NK-92 treated with Interleukin-12 subunit alpha and Interleukin-12 subunit beta, amount 100 ng/mL, for 24 hours (cell line): ENCODE measurements at places on chromosomes 3 and 15.
A peak's percentile ranks its signal among the peaks of the same experiment; 100 is the strongest.

DNA sequence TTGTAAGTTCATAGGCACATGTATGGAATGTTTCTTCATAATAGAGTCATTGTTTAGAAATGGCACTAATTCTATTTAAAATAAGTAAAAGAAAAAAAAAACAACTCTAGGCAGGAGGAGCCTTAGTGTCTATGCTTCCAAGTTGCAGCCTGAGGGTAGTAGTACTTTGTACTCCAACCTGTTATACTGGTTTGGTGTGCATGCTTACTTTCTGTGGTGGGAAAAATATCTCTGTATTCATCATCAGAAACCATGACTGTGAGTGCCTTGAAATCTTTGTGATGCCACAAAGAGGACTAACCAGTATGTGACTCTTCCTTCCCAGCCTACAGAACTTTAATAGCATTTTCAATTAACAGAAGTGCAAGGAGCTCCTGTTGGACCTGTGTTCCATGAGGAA is 4.4 kb downstream of the NAALADL2 start:
- DNase-seq, result no peak

DNA sequence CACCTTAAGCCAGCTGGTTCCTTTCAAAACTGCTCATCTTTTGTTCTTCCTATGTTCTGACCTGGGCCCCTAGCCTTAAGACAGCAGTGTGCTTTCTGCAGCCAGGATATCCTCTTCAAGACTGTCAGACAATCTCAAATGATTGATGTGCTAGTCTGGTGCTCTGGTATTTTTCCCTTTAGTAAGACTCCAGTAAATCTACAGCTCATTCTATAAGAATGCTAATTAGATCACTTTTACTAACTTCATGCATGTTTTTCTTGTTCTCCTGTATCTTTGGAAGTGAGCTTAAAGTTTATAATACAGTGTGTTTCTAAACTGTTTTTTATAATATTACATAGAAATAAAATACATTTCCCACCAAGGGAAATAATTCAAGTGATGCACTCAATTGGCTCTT is 220.9 kb upstream of the NANOGP8 start:
- DNase-seq, result no peak

- DNase-seq, result no peak
Observed at GRCh38 chr3:119034256-119035013, at the start of gene IGSF11. IGSF11 (minus strand) TSS chr3:119034846; CDS start chr3:119034582, 264 bp downstream.

- DNase-seq, result no peak
Observed at GRCh38 chr3:162437480-162437879, 940.9 kb downstream of the OTOL1 start.

- DNase-seq, result peak; percentile 3
Observed at GRCh38 chr15:27358751-27359434, 387.9 kb downstream of the GABRG3 start.

GRCh38 chr15:100338971-100339444 is 2.8 kb downstream of the ADAMTS17 start:
- peak; percentile 76 for DNase-seq

DNA sequence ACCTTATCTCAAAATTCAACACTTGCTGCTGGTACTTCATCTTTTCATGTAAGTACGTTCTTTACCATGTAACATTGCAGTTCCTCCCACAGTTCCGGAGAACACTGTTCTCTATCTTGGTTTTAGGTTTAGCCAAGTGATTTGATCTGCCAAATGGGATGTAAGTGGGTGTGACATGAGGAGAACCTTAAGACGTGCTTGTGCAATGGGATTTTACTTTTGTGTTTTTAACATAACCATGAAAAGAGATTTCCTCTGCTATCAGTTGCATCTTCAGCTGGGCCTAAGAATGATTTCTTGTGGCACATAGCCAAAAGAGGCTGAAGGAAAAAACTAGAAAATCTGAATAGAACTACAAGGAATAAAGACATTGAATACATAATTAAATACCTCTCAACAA is 894.5 kb upstream of the ALCAM start:
- no peak for DNase-seq

GRCh38 chr15:42060797-42061196 is 33.6 kb downstream of the PLA2G4D start:
- DNase-seq, result no peak

- DNase-seq, result no peak
Observed at GRCh38 chr3:135965129-135965505, 411 bp upstream of the PPP2R3A start.

DNA sequence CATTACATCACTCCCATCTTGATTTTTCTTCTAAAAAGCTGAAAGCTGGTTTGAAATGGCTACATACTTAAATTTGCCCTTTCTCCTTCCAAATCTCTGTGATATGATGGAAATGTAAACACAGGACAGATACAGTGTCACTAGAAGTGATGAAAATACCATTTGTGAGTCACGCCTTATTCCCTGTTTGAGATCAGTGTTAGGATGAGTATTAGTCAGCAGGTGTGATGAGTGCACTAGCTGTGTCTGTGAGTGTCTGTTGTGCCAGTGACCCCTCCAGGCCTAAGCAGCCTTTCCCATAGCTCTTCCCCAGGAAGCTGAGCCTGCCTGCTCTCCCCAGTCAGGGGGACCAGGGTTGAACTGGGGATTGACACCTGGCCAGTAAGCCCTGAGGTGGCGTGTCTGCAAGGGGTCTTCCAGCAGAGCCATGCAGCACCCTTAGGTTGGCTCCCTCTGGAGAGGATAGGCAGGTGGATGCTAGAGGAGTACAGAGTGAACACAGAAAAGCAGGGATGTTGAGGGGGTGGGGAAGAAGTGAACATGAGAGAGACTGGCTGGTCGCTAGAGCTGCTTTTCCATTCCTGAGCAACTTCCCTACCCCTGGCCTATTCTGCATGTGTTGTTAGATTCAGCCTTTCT is 92.0 kb downstream of the PDE8A start:
- no peak for DNase-seq

GRCh38 chr15:95887666-95888390 is 442.7 kb upstream of the NR2F2 start:
- DNase-seq, result no peak

GRCh38 chr3:138374573-138375134 is 26.3 kb downstream of the MRAS start:
- no peak for DNase-seq

DNA sequence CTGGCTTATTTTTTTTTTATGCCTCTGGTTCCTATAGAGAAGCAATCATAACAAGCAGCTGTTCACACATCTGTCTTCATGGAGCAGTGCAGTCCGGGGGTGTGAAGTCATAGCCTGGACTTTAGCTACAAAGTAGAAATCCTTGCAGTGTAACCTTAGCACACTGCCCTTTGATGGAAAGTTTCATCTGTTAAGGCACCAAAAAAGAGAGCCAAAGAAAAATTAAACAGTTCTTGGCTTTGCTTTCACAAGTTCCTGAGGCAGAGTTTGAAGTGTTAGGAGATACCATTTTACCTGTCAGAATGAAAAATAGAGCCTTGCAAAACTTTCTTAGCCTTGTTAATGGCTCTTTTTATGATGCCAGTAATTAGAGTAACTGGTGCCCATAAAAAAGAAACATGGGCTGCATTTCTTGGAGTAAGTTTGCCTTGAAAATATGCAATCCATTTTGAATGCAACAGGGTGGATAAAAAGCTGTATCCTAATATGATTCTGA is 84.1 kb downstream of the PIK3R4 start:
- no peak for DNase-seq

- DNase-seq, result no peak
Observed at GRCh38 chr3:181017690-181018089, 28.2 kb upstream of the DNAJC19 start.

- DNase-seq, result no peak
Observed at GRCh38 chr3:18489939-18490338, 64.8 kb upstream of the SATB1 start.

DNA sequence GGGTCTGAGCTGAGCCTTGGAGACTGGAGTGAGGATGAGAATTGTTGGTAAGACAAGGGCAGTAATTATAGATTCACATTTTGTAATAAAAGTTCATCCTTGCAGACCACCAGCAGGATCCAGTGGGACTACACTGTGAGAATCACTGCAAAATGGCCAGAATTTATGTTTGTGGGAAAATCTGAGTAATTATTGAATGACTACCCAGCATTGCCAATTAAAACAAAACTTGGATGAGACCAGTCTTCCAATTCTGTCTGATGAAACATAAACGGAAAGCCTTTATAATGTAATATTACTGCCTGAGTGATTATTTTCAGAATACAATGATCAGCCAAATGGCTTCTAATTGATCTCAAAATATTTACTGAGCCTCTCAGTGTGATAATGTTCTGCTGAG is 323.3 kb upstream of the C2CD4B start:
- no peak for DNase-seq

DNA sequence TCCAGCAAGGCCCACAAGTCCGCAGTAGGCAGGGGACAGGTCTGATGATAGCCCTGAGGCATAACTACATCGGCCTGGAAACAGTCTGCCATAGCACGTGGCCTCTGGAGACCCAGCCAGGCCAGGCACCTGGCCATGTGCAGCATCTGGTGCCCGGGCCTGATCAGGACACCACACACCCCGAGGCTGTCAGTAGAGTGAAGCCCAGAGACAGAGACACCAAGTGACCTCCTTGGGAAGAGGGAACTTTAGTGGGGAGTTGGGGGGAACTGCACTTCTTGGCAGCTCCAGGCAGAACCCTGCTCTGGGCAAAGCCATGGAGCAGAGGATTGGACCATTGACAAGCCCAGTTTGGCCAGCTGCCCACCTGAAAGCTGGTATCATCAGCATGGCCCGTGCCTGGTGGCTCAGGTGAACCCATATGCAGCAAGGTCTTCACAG is 1.2 kb downstream of the SHISA5 start:
- no peak for DNase-seq

GRCh38 chr3:134905647-134905935 is 110.5 kb downstream of the EPHB1 start:
- DNase-seq, result no peak

DNA sequence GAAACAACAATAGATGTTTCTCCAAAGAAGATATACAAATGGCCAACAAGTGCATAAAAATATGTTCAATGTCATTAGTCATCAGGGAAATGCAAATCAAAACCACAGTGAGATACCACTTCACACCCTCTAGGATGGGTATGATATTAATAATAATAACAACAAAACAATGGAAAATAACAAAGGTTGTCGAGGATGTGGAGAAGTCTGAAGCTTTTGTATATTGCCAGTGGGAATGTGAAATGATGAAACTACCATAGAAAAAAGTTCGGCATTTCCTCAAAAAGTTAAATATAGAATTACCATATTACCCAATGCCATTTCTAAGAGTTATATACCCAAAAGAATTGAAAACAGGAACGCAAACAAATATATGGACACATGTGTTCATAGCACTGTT is 10.8 kb downstream of the BHLHE40 start:
- DNase-seq, result no peak

- DNase-seq, result no peak
Observed at GRCh38 chr15:27694506-27695087, 404.5 kb downstream of the OCA2 start.

DNA sequence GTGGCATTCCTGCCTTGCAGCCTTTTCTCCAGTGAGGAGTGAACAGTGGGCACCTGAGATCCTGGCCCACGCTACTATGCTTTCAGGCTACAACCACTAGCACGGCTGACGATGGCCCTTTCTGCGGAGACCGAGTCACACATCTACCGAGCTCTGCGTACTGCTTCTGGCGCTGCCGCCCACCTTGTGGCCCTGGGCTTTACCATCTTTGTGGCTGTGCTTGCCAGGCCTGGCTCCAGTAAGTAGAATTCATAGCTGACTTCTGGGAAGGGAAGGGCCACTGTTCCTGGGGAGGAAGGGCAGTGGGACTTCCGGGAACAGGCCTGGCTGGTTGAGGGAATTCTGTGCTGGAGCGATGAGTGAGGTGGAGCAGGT is 648 bp downstream of the CYB561D2 start:
- DNase-seq, result no peak

DNA sequence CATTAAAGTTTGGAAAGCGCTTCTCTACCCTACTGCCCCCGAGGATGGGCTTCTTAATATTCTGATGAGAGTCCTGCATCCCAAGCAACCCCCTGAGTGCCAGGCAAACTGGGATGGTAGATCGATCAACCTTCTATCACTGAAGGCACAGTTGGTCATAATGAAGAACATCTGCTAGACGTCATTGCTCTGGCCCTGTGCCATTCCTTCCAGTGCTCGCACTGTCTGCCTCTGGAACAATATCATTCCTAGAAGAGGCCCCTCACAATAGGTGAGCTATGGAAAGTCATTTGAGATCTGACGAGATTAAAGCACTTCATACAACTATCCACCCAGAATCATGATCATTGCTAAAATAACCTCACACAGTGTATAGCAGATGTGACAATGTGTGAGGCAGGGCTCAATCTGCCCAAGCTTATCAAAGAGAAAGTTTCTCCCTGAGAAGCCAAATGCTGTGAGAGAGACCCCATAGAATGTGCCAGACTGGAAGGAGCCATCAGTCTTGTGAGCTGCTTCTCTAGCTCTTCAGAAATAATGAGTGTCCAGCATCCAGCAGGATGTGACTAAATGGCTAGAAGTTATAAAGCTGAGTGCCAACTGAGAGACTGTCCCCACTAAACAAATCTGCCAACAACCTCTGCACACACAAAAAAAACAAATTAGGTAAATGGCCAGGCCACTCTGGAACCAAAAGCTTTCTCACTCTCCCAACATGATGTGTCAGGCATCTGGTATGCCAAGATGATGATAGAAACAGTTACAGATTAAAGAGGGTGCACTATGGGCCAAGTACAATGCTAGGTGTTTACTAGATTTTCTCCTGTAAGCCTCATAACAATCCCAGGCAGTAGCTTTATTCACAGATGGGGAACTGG is 165.5 kb downstream of the NECTIN3 start:
- DNase-seq, result no peak

- DNase-seq, result no peak
Observed at GRCh38 chr3:188402229-188402628, 248.3 kb downstream of the LPP start.

- DNase-seq, result no peak
Observed at GRCh38 chr3:110026421-110026820, 689.1 kb upstream of the DPPA4 start.

GRCh38 chr15:29369261-29369660 is 99.6 kb upstream of the NSMCE3 start:
- no peak for DNase-seq

DNA sequence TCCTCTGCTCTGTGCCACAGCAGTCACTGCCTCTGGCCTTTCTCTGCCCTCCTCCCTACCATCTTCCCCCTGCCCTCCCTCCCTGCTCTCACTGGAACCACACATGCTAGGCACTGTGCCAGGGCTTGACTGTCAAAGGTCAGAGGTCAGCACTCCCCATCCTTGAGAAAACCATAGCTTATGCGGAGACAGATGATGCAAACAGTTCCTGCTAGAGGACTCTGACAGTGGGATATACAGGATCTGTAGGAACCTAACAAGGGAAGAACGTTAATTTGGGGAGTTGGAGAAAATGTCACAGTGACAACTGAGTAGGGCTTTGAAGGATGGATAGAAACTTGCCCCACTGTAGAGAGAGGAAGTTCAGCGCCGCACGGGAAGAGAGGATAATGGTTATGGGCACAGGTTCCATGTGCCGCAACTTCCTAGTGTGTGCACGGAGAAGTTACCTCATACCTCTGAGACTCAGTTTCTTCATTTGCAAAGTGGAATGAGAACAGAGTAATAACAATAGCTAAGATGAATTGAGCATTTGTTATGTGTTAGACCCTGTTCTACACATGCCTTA is 29.3 kb upstream of the XYLB start:
- DNase-seq, result no peak
